ENCODE measurements at places on chromosomes 3 and 15. TPM values are rescaled to one million over a fixed set of nuclear protein-coding genes. Genes with fewer than 3 reads are reported as not detected.

Gene SRGAP3
- total RNA-seq: 0.99 TPM

Gene P3H2
- 21.9 TPM for total RNA-seq

Gene CHRM5
- total RNA-seq: not detected

Gene RGMA
- 26.2 TPM for total RNA-seq

DNA sequence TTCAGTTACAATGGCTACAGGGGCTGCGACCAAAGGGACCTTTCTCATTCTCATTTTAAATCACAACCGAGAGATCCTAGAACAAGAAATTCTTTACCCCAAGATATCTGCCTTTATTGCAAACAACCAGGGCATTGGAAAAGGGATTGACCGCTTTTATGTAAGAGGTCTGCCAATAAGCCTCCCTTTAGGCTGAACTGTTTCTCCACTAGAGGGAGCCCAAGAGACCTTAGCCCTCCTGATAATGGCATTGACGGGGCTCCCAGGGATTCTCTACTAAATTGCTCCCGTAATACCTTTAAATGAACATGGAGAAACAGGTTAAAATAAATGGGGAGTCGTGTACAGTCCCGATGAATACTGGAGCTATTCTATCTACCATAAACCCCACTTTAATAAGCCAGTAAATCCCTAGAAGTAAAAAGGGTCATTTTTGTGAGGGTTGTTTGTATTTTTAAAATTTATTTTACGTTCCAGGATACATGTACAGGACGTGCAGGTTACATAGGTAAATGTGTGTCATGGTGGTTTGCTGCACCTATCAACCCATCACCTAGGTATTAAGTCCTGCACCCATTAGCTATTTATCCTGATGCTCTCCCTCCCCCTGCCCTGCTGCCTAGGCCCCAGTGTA, 7.5 kb upstream of the IGSF10 start:
- H3K4me1 ChIP-seq: no peaks in the 10 kb centered on the region
- H3K36me3 ChIP-seq: no peaks in the 10 kb centered on the region
- no peak overlapping the region for H3K4me3 ChIP-seq

DNA sequence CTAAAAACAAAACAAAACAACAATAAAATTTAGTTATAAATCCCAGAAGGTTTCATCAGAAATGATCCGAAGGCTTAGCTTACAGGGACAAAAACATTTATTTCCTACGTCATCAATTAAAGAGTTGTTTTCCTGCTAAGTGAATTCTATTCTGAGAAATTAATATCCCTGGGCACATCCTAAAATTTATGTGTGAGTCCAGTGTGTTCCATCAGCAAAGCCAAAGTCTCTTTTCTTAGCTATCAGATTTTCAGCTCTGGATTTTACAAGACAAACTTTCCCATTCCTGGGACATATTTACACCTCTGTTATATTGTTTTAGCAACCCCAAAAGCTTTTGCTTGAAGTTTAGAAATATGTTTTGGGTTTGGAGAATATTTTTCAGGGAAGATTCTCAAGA, 4.4 kb upstream of the TMC3 start:
- no peak overlapping the region for H3K4me3 ChIP-seq
- no peak overlapping the region for H3K27ac ChIP-seq
- H3K36me3 ChIP-seq: no peaks in the 10 kb centered on the region

- H3K36me3 ChIP-seq: peaks cover 31% of the 10 kb centered on the region
- H3K27ac ChIP-seq: no peak overlapping the region
- no peak overlapping the region for H3K4me3 ChIP-seq
- H3K4me1 ChIP-seq: no peaks in the 10 kb centered on the region
These were observed 16.5 kb downstream of the CCDC66 start for GRCh38 chr3:56573501-56573900.

DNA sequence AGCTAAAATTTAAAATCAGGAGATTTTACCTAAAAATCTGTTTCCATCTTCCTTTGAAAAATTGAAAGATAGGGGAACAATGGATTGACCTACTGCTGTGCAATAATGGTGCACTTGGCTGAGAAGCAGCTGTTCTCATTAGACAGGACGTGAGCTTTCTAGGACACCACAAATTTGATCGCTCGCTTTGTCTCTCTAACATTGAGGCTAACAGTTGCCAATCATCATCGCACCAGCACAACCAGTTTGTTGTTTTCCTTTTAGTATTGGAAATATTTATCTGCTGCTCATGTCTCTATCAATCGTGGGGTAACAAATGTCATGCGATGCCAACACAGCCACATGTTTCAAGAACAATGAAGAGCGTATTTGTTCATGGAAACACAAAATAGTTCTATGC, 228.8 kb upstream of the P2RY1 start:
- no peaks in the 10 kb centered on the region for H3K36me3 ChIP-seq
- no peak for DNase-seq
- peaks cover 5% of the 10 kb centered on the region for H3K27me3 ChIP-seq
- no peaks in the 10 kb centered on the region for H3K4me1 ChIP-seq
- H3K27ac ChIP-seq: no peak overlapping the region

- H3K36me3 ChIP-seq: no peaks in the 10 kb centered on the region
- peaks cover 29% of the 10 kb centered on the region for H3K27me3 ChIP-seq
- no peaks in the 10 kb centered on the region for H3K4me1 ChIP-seq
- H3K27ac ChIP-seq: no peak overlapping the region
- no peak overlapping the region for H3K4me3 ChIP-seq
These were observed 14.9 kb downstream of the SERPINI1 start for GRCh38 chr3:167750272-167750971.

GRCh38 chr3:55305696-55306485, 181.2 kb downstream of the WNT5A start:
- H3K27me3 ChIP-seq: no peaks in the 10 kb centered on the region
- H3K36me3 ChIP-seq: peaks cover under 1% of the 10 kb centered on the region
- H3K4me1 ChIP-seq: peaks cover 3% of the 10 kb centered on the region
- DNase-seq: no peak

GRCh38 chr3:45003406-45003805, 22.7 kb upstream of the CLEC3B start:
- no peaks in the 10 kb centered on the region for H3K27me3 ChIP-seq
- no peak for DNase-seq
- peaks cover 55% of the 10 kb centered on the region for H3K36me3 ChIP-seq
- H3K4me3 ChIP-seq: no peak overlapping the region
